Gastrocnemius medialis (tissue), 4 donors: ENCODE measurements at places on chromosomes 3 and 15.

GRCh38 chr3:133512416-133513089 is 60.9 kb upstream of the CDV3 start:
- DNase-seq, result no peak

GRCh38 chr3:192916371-192917027 is 1.2 kb downstream of the MB21D2 start:
- no peak for DNase-seq

DNA sequence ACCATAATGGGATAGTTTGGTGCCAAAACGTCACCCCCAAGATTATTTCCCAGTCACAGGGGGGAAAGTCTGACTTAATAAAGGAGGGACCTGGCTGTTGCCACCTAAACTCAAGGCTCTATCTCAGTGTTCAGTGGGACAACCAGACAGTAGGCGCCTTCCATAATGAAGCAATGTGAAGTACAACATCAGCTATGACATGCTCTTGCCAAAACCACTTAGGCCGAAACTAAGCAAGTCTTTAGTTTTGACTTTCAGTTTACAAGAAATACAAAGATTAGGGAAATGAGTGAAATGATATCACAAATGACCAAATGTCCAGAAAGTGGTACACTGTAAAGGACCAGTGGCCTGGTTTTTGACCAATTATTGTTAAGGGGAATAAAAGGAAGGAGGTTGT is 32.9 kb downstream of the SOX14 start:
- DNase-seq, result no peak

- no peak for DNase-seq
These were observed 567.8 kb downstream of the IGSF11 start for GRCh38 chr3:118466795-118467330.

- DNase-seq, result no peak
These were observed 109.1 kb downstream of the CHSY1 start for GRCh38 chr15:101142711-101143110.

- no peak for DNase-seq
These were observed 2.1 kb upstream of the DYNLT2B start for GRCh38 chr3:196320137-196320536.
